MCF 10A (cell line): ENCODE measurements at places on chromosomes 5 and 9.

GRCh38 chr5:93328833-93329232, 252.2 kb downstream of the NR2F1-AS1 start:
- DNase-seq: peak; percentile 11

DNA sequence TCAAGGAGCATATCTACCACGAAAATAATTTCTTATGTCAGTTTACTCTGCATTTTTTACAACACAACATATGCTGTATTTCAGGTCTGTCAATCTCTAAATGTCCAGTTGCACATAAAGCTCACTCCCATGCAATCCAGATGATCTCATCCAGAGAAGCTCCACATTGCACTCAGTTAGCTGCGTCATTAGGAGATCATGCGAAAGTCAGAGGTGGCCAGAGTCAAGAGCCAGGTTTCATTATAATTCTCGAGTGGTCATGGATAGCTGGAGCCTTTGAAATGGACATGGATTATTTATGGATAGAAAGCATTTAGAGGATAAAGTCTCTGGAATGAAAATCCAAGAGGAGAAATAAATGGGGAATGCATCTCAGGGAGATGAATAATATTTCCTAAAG, 232.3 kb downstream of the GAS1 start:
- no peak for DNase-seq

DNA sequence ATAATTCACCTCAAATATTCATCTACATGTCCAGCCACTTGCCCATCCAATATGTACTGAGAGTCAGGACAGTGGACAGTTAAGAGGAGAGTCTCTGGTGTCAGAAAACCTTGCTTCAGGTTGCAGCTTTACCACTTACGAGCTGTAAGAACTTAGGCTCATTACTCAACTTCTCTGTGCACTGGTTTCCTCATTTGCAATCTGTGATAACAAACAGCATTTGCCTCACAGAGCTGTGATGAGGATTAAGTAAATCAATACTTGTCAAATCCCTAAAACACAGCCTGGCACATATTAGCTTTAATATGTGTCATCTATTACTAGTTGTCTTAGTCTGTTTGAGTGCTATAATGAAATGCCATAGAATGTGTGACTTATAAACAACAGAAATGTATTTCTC, 8.6 kb downstream of the GOLGA1 start:
- DNase-seq: no peak

GRCh38 chr5:873328-873727, 19.3 kb downstream of the BRD9 start:
- DNase-seq: no peak

GRCh38 chr5:179123491-179124272, 63.5 kb downstream of the ZNF354C start:
- DNase-seq: no peak

DNA sequence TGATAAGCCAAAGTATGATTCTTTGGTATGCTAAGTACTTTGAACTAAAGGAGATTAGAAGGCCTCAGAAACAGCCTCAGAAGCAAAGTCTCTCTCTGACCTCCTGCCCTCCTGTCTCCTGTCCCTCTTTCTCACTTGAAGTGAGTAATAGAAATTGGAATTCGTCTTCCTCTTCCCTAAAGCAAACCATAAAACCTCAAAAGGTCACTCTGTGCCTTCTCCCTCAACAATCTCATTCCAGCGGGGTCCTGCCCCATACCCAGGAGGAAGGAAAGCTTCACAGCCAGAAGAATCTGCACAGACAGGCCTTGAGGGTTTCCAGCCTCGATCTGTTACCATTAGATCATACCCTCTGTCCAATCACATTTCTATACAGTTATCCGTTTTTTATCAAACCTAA, 87.8 kb downstream of the HAPLN1 start:
- peak; percentile 18 for DNase-seq
